ENCODE measurements at places on chromosomes 13 and 19. TPM values are rescaled to one million over a fixed set of nuclear protein-coding genes. Genes with fewer than 3 reads are reported as not detected.

DNM2 gene
- total RNA-seq: 116 TPM

ATP1A3 gene
- 0.17 TPM for total RNA-seq

ARID3A gene
- total RNA-seq: 18.8 TPM

IRGC gene
- total RNA-seq: not detected

FAM124A gene
- total RNA-seq: 0.35 TPM

FBXO17 gene
- total RNA-seq: 25.2 TPM

ANO8 gene
- 10.3 TPM for total RNA-seq

ZNF600 gene
- total RNA-seq: 10.2 TPM

FREM2 gene
- 2.4 TPM for total RNA-seq

SMAD9 gene
- 9.3 TPM for total RNA-seq

GRCh38 chr13:66344805-66345517 is 885.2 kb downstream of the PCDH9 start:
- peak; percentile 2 for DNase-seq

DNA sequence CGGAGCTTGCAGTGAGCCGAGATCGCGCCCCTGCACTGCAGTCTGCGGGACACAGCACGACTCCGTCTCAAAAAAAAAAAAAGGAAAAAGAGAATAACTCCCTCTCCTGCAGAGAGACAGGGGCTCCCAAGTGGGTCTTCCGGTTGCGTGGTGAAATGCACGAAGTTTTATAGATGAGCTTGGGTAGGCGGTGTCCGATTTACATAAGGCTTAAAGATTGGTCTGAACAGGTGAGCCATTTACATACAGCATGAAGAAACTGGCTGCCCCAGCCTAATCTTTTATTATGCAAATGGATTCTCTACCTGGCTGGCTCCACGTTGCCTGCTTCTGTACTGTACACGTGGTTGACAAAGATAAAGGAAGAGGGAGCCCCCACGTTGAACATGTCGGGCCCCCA is 19.5 kb downstream of the ADGRE2 start:
- no peak for DNase-seq

GRCh38 chr13:79631051-79631659 is 150.2 kb downstream of the NDFIP2 start:
- DNase-seq: peak; percentile 98

GRCh38 chr19:42126574-42126973 is 5.7 kb downstream of the POU2F2 start:
- DNase-seq: no peak

DNA sequence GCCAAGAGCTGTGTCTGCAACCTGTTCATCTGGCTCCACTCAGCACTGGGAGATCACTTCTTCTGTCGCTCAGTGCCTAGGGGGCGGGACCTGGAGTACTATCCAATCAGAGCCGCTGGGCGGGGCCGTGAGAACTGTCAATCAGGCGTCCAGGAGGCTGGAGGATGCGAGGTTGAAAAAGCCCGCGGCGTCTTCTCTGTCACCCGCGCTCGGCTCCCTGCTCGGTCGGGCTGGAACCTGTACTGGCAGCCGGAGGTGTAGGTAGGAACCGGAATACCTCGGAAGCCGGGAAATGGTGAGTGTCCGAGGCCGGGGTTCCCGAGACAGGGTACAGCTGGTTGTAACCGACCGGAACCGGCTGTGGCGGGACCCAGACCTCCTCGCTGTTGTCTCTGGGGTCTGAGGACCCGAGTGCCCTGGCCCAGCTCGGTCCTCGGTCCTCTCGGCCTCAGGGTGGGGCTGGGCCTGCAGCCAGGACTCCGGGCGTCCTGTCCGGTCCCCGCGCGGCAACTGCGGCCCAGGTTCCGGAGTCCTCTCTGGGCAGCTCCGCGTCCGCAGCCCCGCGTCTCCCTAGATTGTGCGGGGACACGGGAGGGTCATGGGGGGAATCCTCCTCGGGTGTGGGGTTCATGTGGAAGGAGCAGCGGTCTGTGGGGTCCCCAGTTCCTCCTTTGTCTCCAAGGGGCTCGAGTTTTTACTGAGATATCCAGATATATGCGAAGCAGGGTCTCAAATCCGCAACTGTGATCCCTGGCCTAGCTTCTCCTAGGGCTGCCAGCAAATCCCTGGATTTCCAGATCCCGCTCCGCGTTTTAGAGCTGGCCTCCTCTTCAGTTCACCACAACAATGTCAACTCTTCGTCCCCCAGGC is 42.6 kb downstream of the ZNF627 start:
- peak; percentile 87 for DNase-seq

DNA sequence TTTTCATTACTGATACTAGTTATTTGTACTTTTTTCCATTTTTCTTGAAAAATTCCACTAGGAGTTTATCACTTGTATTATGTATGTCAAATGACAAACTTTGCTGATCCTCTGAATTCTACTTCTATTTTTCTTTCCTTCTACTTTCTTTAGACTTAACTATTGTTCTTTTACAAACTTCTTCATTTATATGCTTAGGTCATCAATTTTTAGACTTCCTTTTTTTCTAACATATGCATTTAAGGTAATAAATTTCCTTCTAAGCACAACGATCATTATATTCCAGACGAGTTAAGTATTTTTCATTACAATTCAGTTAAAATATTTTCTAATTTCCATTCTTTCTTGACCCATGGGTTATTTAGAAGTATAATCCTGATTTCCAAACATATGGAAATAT is 240.8 kb downstream of the NHLRC3 start:
- no peak for DNase-seq

DNA sequence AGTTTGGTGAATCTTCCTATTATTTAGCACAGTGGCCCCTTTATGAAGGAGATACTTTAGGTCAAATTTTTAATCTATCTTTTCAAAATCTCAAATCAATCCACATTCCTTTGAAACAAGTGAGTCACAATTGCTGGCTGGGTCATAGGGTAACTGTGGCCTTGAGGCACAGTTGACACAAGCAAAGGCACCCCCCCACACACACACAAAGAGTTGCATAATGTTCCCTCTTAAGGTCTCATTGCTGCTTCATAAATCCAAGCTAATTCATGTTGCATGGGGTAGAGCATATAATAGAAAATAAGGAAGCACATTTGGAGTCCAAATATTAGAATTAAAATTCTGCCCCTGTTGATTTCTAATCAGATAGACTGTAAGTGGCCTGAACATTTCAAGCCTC is 171.5 kb downstream of the DLEU7 start:
- DNase-seq: peak; percentile 69

GRCh38 chr13:42495751-42496150 is 78.2 kb upstream of the TNFSF11 start:
- DNase-seq: no peak

- no peak for DNase-seq
These were observed 2278.0 kb upstream of the PCDH20 start for GRCh38 chr13:63693696-63694095.

DNA sequence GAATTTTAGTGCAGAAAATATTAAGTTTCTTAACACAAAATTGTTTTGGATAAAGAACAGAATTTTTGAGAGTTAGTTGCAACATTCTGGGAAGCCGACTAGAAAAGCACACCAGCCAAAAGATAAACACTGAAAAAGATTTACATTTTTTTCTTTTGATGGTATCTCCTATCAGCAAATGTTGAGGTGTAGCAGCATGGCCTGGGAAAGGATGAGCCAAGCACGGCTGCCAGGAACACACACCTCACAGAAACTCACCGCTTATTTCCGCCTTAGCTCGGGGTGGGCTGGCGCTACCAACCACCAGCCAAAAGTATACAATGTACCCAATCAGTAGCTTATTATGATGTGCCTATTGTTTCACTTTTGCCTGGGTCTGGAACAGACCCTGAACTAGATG is 134.7 kb downstream of the MIPEP start:
- DNase-seq: no peak

DNA sequence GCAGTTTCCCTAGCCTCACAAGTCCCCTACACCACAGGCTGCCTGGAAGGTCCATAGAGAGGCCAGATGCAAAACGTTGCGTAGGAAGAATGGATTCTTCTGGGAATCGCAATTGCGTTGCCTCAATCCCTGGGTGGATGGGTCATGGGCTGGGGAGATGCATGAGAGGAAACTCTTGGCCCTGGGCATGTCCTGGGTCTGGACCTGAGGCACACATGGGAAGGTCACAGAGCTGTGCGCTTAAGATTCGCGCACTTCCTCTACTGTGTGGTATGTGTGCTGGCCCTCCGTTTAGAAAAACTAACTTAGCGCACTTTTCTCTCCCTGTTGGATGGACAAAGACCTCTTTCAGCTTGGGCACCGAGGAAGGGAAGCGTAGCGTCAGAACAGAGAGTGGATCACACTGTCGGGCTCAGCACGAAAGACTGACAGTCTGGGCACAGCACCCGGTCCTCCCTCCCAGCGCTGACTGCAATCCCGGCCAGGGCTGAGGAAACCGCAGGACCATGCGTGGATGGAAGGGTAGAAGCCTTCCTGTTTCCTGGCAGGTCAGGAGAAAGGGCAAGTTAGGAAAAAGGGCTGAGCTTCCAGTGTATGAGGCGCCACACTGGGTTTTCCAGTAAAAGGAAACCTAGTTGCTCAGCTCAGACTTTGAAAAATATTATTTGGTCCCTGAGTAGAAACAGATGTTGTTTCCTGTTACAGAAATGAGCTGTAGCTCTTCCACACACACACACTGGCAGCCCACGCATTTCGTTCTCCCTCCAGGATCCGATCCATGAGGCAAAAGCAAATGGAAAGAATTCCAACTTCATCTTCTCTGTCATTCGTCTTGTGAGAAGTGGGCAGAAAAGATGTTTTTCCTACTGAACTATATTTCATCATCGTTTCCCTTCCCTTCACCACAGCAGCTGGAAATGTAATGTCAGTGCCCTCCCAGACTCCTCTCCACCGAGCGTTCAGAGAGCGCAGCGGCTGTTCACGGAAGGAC is 86.0 kb downstream of the ING1 start:
- no peak for DNase-seq

GRCh38 chr13:79709471-79709870 is 228.5 kb downstream of the NDFIP2 start:
- no peak for DNase-seq

- DNase-seq: peak; percentile 23
These were observed 58.7 kb upstream of the ALOX5AP start for GRCh38 chr13:30676672-30677071.

DNA sequence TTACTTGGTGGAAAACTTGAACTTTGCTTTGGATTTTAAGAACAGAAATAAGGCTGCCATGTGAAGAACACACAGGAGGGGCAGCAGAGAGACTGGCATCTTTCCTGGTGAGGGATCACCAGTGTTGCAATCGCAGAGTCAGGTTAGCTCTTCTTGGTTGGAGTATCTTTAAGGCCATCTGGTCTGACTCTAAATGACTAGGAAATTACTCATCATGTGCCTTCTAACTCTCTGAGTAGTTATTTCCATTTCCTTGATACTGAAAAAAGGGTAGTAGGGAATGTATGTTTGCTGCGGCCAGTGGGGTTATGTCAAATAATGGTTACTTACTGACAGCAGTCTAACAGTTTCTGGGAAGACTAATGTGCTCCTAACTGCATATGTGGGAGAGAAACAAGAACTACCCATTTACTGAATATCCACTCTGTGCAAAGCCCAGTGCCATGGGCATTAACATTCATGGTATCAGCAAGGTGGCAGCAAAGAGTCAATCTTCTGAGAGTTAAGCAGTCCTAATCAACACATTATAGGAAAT is 122.1 kb downstream of the COG6 start:
- peak; percentile 75 for DNase-seq

- DNase-seq: no peak
These were observed 28.2 kb upstream of the MICU2 start for GRCh38 chr13:21632196-21632595.

GRCh38 chr13:34863360-34864135 is 78.5 kb upstream of the NBEA start:
- peak; percentile 98 for DNase-seq

- DNase-seq: peak; percentile 51
These were observed 475.7 kb downstream of the UQCRFS1 start for GRCh38 chr19:28737021-28737895.

DNA sequence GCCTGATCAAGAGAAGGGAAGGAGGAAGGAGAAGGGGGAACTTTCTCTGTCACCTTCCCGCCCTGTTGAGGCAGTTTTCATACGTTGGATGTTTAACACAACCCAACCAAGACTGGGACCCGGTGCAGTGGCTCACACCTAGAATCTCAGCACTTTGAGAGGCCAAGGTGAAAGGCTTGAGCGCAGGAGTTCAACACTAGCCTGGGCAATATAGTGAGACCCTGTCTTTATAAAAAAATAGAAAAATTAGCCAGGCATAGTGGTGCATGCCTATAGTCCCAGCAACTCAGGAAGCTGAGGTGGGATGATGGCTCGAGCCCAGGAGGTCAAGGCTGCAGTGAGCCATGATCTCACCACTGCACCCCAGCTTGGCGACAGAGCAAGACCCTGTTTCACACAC is 59.4 kb upstream of the PEG3 start:
- no peak for DNase-seq

DNA sequence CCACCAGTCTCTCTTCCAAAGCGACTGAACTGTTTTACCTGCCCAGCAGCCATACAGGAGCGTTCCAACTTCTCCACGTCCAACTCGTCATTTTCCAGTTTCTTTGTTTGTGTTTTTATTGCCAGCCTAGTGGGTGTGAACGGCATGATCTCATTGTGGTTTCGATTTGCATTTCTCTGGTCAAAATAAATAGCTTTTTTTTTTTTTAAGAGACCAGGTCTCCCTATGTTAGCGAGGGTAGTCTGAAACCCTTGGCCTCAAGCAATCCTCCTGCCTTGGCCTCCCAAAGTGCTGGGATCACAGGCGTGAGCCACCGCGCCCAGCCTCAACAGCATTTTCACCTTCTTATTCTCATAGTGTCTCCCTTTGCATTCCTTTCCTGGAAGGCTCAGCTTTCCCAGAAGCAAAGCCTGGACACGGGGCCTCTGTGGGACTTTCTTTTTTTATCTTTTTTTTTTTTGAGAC is 4.2 kb upstream of the JSRP1 start:
- DNase-seq: peak; percentile 55

DNA sequence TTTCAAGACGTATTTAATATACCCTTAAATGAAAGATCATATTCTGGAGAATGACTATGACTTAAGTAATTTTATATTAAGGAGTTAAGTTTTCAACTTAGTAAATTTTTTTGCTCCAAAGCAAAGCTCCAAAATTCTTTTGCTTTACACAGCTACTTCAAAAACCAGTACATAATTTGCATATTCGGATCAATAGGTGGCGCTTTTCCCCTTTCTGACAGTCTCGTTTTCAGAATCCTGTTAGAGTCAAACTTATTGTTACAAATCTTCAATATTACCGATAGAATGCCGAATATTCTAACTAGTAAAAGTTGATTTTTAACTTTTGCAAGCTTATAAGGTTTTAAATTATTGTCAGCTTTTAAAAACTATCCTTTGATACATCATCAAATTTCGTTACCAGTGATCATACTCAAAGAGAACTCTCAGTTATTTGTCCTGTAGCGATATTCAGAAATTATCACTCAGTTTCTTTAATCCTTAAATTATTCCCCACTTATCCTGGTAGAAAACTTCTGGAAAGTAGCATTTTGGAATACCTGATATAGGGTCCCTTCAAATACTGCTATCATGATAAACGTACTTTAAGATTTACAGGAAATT is 852.7 kb upstream of the KLHL1 start:
- DNase-seq: peak; percentile 42

GRCh38 chr13:95607366-95607765 is 37.1 kb downstream of the DZIP1 start:
- DNase-seq: peak; percentile 93

- DNase-seq: peak; percentile 33
These were observed 23.4 kb downstream of the RDH8 start for GRCh38 chr19:10036601-10037071.

- no peak for DNase-seq
These were observed 9.4 kb downstream of the SIRT6 start for GRCh38 chr19:4172861-4173473.

GRCh38 chr19:48290401-48290770 is 20.5 kb downstream of the ZNF114 start:
- peak; percentile 24 for DNase-seq
